ENCODE measurements at places on chromosomes 6 and 20.

DNA sequence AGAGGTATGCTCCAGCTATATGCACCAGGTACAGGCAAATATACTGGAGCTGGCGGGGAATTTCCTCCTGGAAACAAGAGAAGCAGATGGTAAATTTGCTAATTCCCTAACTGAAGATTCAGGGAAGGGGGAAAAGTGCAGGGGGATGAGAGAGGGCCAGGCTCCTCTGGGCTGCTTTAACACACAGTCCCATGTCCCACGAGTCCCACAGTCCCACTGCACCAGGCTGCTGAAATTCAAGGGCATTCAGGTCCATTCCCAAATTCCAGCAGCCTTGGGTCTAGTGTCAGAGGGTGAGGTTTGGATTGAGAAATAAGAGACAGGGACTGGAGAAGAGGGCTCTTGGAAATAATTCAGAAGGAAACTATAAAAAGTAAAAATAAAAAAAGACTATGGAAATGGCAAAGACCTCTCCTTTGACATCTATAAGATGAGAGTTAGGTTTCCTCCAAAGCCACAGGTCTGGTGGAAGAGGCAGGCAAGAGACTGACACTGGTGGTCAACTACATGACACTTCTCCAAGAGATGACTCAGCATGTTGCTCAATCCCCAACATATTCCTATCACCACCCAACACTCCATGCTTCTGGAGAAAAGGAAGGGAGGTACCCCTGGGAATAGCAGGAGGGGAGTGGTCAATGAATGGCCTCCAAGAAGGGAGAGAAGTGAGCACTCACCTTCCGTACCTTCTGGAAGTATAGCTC is 69.2 kb downstream of the TRAM2 start:
- H3K4me1 ChIP-seq = no peaks in the 10 kb centered on the region
- H3K4me3 ChIP-seq = no peak overlapping the region
- H3K27ac ChIP-seq = no peak overlapping the region
- no peak for DNase-seq
- H3K27me3 ChIP-seq = no peaks in the 10 kb centered on the region

DNA sequence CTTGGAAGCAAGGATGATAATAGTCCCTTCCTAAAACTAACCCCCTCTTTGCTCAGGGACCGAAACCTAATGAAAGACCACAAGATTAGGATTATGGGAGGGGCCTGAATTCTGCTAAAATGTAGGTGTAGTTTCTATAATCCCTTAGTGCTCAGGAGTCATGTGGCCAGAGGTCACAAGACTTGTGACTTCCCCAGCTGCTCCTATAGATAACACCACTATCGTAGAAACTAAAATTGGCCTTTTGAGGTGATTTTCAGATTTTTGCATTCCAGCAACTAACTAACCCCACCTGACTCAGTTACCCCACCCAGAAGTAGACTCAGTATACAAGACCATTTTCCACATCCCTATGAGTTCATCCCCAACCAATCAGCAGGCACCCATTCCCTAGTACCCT is 42.1 kb downstream of the MDN1 start:
- peaks cover 96% of the 10 kb centered on the region for H3K36me3 ChIP-seq
- no peaks in the 10 kb centered on the region for H3K4me1 ChIP-seq

GRCh38 chr6:93021235-93021915 is 398.0 kb downstream of the EPHA7 start:
- no peaks in the 10 kb centered on the region for H3K36me3 ChIP-seq
- no peak overlapping the region for H3K4me3 ChIP-seq
- H3K27me3 ChIP-seq = no peaks in the 10 kb centered on the region
- H3K4me1 ChIP-seq = no peaks in the 10 kb centered on the region

- no peaks in the 10 kb centered on the region for H3K36me3 ChIP-seq
- no peaks in the 10 kb centered on the region for H3K4me1 ChIP-seq
- no peak overlapping the region for H3K4me3 ChIP-seq
Observed at GRCh38 chr6:32956176-32956575, 3.3 kb upstream of the HLA-DMA start.

DNA sequence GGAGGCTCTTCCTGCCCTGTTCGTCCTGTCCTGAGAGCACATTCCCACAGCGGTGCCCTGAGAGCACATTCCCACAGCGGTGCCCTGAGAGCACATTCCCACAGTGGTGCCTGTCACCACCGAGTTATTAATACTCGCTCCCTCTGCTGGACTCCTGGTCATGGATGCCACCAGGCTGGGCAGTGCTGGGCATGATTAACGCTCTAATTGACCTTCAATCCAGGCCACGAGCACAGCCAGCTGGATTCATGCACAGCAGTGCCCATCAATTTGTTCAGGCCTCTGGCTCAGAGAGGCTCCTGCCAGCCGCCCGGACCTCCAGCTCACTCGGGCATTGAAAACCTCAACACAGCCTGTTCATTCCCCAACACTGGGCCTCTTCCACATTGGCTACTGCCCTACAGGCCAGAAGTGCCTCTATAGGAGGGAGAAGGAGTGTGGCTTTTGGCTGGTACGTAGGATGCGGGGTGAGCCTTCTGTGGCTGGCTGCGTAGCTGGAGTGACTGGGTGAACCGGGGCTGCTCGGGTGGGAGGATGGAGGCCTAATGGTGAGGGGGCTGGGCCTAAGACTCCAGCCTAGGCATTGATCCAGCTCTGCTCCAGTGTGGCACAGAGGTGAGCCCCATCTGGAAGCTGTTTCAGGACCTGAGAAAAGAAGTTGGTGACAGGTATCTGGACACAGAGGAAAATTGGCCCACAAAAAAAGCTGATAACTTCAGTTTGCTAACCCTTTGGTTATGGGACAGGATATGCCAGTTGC is 9.3 kb downstream of the IP6K3 start:
- H3K36me3 ChIP-seq = no peaks in the 10 kb centered on the region
- no peak overlapping the region for H3K4me3 ChIP-seq
- peak overlapping the region; percentile 57 for H3K27ac ChIP-seq
- DNase-seq = no peak
- H3K27me3 ChIP-seq = no peaks in the 10 kb centered on the region
- H3K4me1 ChIP-seq = peaks cover 9% of the 10 kb centered on the region
